ENCODE measurements at places on chromosomes 5 and 9.

GRCh38 chr9:93089481-93089991, 6.5 kb upstream of the CARD19 start:
- no peak for DNase-seq

DNA sequence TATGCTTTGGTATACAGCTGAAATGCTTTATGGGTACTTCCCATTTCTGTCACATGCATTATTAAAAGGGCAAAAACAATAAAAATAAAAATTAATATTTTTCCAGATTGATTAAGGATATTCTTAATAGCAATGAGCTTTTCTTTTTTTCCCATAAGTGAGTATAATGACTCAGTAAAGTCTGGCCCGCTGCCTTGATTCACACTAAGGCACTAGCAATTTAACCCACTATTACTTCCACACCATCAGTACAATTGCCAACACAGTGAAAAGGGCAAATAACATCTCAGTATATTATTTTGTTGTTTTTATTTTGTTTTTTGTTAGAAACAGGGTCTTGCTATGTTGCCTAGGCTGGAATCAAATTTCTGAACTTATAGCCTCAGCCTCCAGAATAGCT, 150.1 kb downstream of the RNF180 start:
- DNase-seq, result no peak

GRCh38 chr5:40628407-40628806, 51.3 kb upstream of the PTGER4 start:
- no peak for DNase-seq

DNA sequence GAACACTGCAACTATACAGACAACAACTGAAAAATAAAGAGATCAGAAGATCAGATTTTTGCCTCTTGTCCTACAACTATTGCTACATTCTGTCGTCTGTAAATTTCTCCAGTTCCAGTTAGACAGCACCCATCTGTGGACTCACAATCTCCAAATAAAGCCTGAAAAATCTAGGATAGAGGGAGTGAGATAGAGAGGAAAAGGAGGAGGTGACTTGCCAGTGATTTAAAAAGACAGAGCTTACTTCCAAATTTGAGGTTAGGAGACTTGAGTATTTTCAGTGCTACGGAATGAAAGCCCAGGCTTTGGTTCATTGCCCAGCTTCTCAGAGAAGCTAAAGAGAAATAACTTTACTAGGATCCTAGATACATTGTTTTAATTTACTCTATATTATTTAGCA, 63.6 kb downstream of the PTCD2 start:
- DNase-seq, result no peak

DNA sequence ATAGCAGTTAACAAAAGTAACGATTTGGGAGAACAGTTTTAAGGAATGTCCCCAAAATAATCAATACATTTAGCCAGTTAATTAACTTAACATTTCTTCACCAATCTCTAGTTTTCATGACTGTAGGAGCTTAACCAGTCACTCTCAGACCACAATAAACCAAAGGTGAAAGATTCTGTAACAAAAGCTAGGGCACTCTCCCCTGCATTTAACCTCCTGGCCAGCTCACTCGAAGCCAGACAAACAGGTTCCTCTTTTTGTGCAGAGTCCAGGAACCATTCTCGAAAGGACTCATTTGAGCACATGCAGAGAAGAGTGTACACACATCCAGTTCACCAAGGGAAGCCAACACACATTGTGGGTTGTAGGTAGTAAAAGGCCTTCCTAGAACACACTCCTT, 6.5 kb downstream of the IL7R start:
- DNase-seq, result no peak

DNA sequence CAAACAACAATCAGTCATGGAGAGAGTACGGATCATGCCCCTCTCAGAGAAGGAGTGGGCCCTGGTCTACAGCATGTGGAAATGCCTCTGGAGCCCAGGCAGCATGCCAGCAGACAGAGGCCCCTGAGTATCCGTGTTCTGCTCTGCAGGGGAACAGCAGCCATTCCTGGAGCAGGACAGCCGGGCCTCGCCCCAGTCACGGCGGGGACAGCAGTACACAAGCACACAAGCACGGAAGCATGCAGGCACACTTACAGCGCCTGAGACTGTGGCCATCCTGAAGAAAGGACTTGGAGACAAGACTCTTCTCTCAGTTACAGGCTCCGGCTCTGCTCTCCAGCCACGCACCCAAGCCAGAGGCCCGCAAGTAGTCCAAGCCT, 102.6 kb upstream of the ALDH1B1 start:
- no peak for DNase-seq

DNA sequence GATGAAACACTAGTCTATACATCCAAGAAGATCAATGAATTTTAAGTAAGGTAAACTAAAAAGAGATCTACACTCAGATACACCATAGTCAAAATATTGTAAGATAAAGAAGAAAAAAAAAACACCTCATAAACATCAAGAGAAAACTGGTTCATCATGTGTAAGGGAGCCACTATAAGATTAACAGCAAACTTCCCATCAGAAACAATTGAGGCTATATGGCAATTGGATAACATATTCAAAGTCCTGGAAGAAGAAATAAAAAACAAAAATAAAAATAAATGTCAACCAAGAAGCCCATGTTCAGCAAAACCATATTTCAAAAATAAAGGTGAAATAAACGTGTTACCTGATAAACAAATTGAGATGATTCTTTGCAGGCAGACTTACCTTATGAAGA, 3.6 kb downstream of the OR13C8 start:
- DNase-seq, result no peak

Data from activated CD4-positive, alpha-beta T cell treated with anti-CD3 and anti-CD28 coated beads for 24 hours (primary cell).